ENCODE measurements at places on chromosomes 4 and X. TPM values are rescaled to one million over a fixed set of nuclear protein-coding genes. Genes with fewer than 3 reads are reported as not detected.

- no peak overlapping the region for H3K4me3 ChIP-seq
- H3K27me3 ChIP-seq: no peaks in the 10 kb centered on the region
- peaks cover 5% of the 10 kb centered on the region for H3K36me3 ChIP-seq
- no peak overlapping the region for H3K27ac ChIP-seq
- no peaks in the 10 kb centered on the region for H3K4me1 ChIP-seq
- no peak for DNase-seq
These were observed 11.3 kb downstream of the CPEB2 start for GRCh38 chr4:15013585-15013984.

GRCh38 chr4:119050527-119051090 is 85.0 kb upstream of the MYOZ2 start:
- no peaks in the 10 kb centered on the region for H3K36me3 ChIP-seq
- no peak for DNase-seq
- H3K27me3 ChIP-seq: no peaks in the 10 kb centered on the region
- H3K4me3 ChIP-seq: no peak overlapping the region
- H3K27ac ChIP-seq: no peak overlapping the region
- H3K4me1 ChIP-seq: no peaks in the 10 kb centered on the region

DNA sequence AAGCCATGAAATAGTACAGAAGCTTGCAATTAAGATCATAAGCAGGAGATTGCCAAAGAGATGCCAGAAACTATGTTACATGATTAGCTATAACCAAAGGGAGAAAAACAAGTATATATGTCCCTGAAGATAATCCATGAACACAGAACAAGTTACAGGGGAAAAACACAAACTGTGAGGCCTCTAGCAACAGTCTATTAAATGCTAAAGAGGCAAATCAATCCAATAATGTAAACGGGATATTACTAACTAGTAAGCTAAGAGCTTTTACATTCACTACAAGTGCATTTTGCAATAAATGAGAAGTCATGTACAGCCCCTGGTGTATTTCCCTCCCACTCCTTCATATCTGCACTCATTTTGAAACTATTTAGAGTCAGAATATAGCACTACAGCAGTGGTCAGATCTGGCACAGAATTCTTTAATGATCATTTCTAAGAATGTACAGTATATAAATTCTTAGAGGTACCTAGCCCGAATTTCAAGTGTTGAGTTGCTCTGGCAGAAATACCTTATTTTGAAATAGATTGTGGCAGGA is 449.8 kb upstream of the SMIM31 start:
- no peak overlapping the region for H3K27ac ChIP-seq
- H3K27me3 ChIP-seq: no peaks in the 10 kb centered on the region
- H3K4me3 ChIP-seq: no peak overlapping the region
- no peaks in the 10 kb centered on the region for H3K4me1 ChIP-seq
- no peaks in the 10 kb centered on the region for H3K36me3 ChIP-seq

GRCh38 chrX:129445436-129445835 is 77.9 kb downstream of the SMARCA1 start:
- H3K36me3 ChIP-seq: no peaks in the 10 kb centered on the region
- DNase-seq: no peak
- no peak overlapping the region for H3K4me3 ChIP-seq
- no peak overlapping the region for H3K27ac ChIP-seq

DNA sequence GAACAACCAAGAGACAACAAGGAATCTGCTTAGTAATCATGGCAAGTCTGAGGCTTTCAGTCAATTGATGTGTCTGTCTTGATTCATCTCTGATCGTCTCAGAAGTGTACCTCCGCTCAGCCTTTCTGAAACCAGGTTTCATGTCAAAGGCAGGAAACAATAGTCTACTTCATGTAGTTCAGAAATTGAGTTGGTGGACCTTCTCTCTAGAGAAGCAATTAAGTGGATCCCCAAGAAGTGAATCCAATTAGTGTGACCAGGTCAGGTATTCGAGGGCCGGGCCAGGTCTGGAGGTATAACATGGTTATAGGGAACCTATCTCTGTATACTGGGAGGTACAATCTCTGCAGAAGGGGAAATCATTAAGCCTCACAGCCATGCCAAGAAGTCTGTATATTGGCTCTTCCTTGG is 32.0 kb downstream of the DAPP1 start:
- peaks cover 69% of the 10 kb centered on the region for H3K4me1 ChIP-seq
- DNase-seq: peak; percentile 68
- H3K27ac ChIP-seq: peak overlapping the region; percentile 94

Gene CT45A2
- polyA plus RNA-seq: not detected

Gene XAGE5
- not detected for polyA plus RNA-seq

GRCh38 chr4:174204164-174204831 is 79.2 kb downstream of the FBXO8 start:
- H3K27me3 ChIP-seq: no peaks in the 10 kb centered on the region
- H3K4me3 ChIP-seq: no peak overlapping the region
- H3K27ac ChIP-seq: no peak overlapping the region
- no peaks in the 10 kb centered on the region for H3K36me3 ChIP-seq
- DNase-seq: no peak

Data from GM12878 (cell line).